ENCODE measurements at places on chromosomes 6 and 20.

DNA sequence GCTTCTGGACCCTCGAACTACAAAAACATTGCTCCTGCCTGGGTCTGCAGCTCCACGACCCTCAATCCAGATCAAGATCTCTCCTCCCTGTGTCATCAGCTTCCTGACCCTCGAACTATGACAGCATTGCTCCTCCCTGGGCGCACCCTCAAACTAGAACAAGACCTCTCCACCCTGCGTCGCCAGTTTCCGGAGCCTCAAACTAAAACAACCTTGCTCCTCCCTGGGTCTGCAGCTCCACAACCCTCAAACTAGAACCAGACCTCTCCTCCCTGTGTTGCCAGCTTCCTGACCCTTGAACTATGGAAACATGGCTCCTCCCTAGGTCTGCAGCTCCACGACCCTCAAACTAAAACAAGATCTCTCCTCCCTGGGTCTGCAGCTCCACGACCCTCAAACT is 339.7 kb upstream of the SULF2 start:
- DNase-seq = no peak

- DNase-seq = no peak
Observed at GRCh38 chr20:35820715-35821114, 48.9 kb downstream of the PHF20 start.

- no peak for DNase-seq
Observed at GRCh38 chr6:16651871-16652270, 109.4 kb downstream of the ATXN1 start.

GRCh38 chr20:24043294-24043693 is 54.7 kb upstream of the GGTLC1 start:
- no peak for DNase-seq

DNA sequence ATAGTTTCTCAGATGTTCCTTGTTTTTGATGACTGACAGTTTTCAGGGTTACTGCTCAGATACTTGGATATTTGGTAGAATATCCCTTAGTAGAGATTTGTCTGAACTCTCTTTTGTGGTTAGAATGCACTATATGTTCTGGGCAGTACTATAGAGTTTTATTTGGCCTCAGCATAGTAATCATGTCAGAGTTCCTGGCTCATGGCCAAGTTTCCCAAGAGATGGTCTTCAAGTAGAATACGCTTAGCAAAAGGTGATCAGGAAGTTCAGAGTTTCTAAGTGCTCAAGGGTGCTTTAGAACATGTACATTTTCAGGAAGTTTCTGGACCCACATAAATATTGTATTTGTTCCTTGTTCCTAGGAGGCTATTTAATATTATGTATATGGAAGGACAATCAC is 1209.7 kb upstream of the GJE1 start:
- DNase-seq = no peak
